CD4-positive, CD25-positive, alpha-beta regulatory T cell (primary cell): ENCODE measurements at places on chromosomes 11 and 22. TPM values are rescaled to one million over a fixed set of nuclear protein-coding genes. Genes with fewer than 3 reads are reported as not detected.

The FIBIN gene
- total RNA-seq: not detected

The OR6A2 gene
- total RNA-seq: not detected

The MPPED2 gene
- 0.96 TPM for total RNA-seq

The SERHL2 gene
- not detected for total RNA-seq

- no peak for DNase-seq
Observed at GRCh38 chr11:47886096-47886495, 37.9 kb upstream of the NUP160 start.

DNA sequence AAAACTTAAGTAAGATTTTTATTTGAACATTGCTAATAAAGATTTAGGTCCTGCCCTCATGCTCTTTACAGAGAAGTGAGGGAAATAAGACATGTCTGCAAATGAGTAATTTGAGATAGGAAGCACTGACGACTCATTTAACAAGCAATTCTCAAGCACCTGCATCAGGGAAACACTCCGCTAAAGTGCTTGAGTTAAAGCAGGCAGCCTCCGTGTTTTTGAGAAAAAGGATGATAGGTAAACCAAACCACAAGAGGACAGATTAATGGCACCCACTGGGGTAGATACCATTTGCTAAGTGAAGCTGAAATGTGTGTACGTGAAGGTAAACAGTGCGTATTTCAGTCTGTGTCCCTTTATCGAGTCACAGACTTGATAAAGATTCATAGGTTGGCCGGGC, 184.6 kb upstream of the CARD18 start:
- no peak for DNase-seq

- no peak for DNase-seq
Observed at GRCh38 chr11:119935349-119935925, 202.5 kb downstream of the TRIM29 start.

GRCh38 chr11:32366666-32367065, 68.7 kb downstream of the WT1 start:
- DNase-seq: no peak

GRCh38 chr11:130133716-130134115, 25.9 kb upstream of the ST14 start:
- DNase-seq: no peak

- DNase-seq: peak; percentile 64
Observed at GRCh38 chr11:66022401-66023185, 3.7 kb downstream of the CATSPER1 start.

DNA sequence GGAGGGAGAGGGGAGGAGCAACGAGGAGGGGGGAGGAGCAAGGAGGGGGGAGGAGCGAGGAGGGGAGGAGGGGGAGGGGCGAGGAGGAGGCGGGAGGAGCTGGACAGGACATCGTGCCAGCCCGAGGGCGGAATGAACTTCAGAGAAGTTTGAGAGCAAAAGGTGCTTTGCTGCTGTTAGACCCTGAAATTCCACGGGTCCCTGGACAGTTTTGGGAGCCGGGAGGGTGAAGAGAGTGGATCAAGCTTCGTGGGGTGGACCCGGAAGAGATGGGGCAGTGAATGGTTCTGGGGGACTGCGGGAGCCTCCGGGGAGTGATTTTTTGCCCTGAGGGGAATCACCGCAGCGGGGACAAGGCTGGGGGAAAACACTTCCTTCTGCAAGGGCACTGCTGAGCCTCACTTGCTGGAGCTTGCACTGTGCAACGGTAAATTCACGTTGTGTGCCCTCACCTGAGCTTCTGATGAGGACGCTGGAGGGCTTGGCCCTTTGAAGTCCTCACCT, 10.7 kb upstream of the NLRP6 start:
- peak; percentile 61 for DNase-seq
